Mesenteric fat pad (tissue), 1 donor: ENCODE measurements at places on chromosomes 12 and 14. TPM values are rescaled to one million over a fixed set of nuclear protein-coding genes. Genes with fewer than 3 reads are reported as not detected.

DNA sequence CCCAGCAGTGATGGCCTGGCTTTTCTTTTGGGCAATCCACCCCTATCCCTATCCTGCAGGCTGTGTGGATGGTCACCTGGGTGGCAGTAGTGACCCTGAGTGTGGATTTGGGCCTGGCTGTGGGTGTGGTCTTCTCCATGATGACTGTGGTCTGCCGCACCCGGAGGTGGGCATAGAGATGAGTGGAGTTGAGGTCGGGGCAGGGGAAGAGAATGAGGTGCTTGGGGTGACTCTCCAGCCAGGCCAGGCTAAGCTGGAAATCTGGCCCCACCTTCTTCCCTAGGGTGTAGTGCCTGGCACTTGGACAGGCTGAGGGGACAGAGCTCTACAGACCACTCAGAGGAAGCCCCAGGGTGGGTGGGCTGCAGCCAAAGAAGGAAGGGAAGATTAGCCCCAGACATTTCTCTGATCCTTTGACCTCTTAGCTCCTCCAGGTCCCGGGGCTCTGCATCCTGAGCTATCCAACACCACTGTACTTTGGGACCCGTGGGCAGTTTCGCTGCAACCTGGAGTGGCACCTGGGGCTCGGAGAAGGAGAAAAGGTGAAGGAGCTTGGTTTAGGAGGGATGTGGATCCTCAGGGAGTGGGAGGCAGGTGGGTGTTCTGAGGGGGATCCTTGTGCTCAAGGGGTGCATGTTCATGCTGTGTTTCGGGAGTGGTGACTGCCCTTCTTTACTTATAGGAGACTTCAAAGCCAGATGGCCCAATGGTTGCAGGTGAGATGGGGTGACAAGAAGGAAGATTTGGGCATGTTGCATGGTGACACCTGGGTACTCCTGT, 8.4 kb downstream of the B4GALNT1 start:
- DNase-seq, result peak; percentile 76

- no peak for DNase-seq
These were observed 3.7 kb upstream of the FAIM2 start for GRCh38 chr12:49907352-49907751.

GRCh38 chr12:75862692-75863471, 168.7 kb downstream of the PHLDA1 start:
- no peak for DNase-seq

GRCh38 chr14:96906434-96906833, 109.3 kb downstream of the VRK1 start:
- DNase-seq, result no peak

DNA sequence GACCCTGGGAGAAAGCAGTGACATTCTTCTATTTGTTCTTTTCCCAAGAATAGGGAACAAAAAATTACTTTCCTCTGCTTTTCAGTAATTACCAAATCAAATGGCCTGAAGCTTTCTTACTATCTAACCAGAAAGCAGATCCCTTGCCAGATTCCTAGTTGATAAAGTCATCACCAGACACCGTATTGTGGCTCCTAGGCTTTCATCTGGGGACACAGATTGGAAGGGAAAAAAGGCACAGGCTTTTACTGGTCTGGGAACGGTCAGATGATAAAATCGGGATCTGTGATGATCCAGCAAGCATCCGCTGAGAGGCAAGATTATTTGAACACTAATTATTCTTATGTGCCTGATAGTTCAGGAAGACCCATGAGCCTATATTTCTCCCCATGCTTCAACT, 79.1 kb upstream of the BCL2L14 start:
- no peak for DNase-seq

DNA sequence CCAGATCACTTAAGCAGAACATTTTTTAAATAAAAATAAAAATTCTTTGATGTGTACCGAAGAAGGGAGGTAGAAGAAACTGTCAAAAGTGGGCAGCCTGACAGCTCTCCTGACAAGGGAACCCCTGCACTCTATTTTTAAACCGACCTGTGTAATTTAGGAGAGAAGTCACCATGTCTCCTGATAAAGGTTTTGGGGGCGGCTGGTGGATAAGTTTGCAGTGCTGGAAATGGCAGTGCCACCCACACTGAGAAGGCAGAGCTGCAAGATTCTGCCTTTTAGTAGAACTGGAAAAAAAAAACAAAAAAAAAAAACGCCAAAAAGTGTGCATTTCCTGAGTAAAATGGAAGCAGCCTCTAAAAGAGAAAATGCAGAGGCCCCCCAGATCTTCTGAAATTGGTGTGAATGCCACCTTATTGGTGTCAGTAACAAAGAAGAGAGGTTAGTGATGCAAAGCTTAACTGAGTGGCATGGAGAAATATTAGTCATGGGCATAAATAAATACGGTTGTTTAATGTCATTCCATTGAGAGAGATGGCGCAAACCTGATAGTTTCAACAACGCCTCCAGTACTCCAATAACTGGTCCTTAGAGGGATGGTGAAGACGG, 24.7 kb downstream of the DUSP6 start:
- no peak for DNase-seq

DNA sequence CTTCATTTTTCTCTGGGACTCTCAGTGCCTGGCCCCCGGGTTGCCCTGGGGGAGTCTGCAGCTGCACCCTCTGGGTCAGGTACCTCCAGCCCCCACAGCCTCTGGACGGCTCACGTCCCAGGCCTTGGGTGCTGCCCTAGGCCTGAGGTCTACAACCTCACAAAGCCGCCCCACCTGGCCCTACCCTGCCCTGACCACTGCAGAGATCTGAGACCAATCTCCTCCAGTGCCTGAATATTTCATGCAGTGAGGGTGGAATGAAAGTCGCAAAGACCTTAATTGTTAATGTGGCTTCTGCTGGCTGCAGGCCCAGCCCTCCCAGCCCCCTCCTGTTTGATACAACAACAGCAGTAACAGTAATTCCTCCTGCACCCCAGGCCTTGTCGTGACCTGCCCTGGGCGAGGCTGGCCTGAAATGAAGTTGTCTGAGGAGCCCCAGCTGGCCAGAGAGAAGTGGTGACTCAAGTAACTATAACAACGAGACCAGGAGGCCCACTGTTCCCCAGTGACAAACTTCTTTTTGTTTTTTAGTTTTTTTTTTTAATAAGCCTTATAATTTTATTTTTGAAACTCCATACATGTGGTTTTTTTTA, 8.8 kb upstream of the CCDC85C start:
- DNase-seq, result no peak

GRCh38 chr14:34161351-34162082, 210.6 kb upstream of the EGLN3 start:
- no peak for DNase-seq

DNA sequence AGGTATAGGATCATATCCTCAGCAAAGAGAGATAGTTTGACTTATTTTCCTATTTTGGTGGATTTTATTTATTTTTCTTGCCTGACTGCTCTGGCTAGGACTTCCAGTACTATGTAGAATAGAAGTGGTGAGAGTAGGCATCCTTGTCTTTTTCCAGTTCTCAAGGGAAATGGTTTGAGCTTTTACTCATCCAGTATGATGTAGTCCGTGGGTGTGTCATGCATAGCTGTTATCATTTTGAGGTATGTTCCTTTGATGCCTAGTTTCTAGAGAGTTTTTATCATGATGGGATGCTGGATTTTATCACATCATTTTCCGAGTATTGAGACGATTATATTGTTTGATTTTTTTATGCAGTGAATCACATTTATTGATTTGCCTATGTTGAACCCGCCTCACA, 97.2 kb downstream of the MGAT4C start:
- DNase-seq, result no peak

Gene GALNT16
- 14.9 TPM for total RNA-seq

Gene CCDC38
- not detected for total RNA-seq

Gene DUSP16
- 15.9 TPM for total RNA-seq

Gene RBP5
- 1.1 TPM for total RNA-seq

Gene NKX2-1
- not detected for total RNA-seq
